Left lobe of liver (tissue), 2 donors: ENCODE measurements at places on chromosomes 12 and 14.

DNA sequence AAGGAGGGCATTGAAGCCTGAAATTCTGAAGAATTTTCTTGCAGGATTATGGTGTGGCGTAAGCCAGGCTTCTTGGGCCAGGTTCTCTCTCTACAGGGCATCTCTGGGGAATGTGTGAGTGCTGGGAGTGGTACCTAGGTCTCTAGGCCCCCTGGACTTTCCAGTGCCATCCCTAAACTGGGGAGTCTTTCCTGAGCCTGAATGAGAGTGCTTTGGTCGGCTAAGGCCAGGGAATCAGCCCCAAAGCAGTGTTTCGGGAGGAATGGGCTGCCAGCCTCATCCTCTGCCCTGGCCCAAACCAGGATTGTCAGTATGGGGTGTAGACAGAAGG lies 93.9 kb downstream of the CALM1 start:
- no peak for DNase-seq

DNA sequence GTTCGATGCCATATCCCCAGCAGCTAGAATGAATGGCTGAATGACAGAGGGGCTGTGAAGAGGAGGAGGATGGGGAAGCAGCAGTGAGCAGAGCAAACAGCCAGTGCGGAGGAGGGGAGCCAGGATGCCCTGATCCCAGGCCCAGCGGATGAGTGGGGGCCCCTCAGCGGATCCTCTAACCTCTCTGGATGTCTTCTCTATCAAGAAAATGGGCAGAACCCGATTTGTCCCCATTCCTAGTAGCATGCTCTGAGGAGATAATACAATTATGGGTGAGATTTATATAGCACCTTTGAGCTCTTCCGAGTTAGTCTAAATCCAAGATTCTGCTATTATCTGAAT lies 30.0 kb upstream of the RPLP0 start:
- DNase-seq: no peak

- peak; percentile 64 for DNase-seq
These were observed 182.0 kb downstream of the DAD1 start for GRCh38 chr14:22407033-22407432.

GRCh38 chr14:26594148-26594547 lies 3.7 kb downstream of the NOVA1 start:
- DNase-seq: no peak

DNA sequence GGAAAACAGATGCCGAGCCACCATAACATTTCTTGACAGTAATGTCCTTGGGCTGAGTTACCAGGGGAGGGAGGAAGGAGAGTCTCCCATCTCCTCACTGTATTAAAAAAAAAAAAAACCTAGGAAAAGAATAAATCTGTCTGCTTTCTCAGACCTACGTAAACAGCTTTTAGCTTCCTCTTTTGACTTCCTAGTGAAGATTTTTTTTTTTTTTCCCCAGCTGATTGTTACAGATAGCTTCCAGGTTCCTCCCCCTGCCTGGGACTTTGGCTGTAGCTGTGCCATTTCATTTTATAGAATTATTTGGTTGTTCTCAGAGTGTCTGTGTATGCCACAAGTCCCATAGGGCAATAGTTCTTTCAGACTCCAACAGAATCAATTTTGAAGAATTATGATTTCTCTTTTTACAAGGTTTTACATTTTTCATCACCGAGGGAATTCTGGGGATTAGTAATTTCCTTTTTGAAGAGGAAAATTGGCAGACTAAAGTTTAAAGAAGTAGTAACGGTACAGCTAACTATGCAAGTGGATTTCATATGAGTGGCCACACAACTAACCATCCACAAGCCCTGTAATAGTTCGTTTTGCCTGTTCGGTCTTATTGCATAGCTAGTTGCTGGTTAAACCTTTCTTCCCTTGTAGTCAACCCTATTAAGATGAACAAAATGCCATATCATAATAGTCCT lies 23.1 kb upstream of the GNS start:
- no peak for DNase-seq

- DNase-seq: no peak
These were observed 47.8 kb downstream of the MYRFL start for GRCh38 chr12:69872804-69873203.

DNA sequence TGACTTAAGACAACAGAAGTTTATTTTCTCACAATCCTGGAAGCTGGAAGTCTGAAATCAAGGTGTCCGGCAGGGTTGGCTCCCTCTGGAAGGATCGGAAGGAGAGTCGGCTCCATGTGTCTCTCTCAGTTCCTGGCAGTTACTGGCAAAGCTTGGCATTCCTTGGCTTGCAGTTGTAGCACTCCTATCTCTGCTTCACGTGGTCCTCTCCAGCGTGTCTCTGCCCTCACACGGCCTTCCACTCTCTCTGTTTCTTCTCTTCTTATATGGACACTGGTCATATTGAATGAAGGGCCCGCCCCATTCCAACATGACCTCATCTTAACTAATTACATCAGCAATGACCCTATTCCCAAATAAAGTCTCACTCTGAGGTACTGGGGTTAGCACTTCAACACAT lies 60.1 kb upstream of the TUNAR start:
- DNase-seq: no peak

- no peak for DNase-seq
These were observed 373.1 kb upstream of the DDHD1 start for GRCh38 chr14:53526200-53526599.

DNA sequence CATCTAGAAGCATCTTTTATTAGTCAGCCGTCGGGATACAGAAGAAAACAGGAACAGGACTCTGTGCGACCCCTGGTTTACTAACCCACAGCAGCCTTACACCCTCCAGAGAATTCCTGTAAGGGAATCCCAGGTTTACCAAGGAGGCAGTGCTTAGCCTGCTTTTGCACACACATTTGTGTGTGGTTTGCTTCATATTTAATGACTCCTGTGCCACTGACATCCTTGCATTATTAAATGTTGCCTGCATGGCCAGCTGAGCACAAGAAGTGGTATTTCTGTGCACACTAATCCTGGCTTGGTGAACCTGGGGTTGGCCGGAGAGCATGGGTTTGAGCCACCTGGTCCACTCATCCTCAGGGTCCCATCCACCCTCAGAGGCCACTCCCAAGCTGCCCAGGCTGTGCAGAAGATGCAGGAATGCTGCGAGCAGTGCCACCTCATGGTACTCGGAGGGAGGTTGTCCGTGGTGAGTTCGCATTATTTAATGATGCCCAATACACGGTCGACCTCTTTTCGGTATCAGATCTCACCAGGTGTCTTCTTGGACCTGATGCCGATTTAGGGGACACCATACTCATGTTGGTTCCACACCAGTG lies 152.4 kb upstream of the RTL1 start:
- DNase-seq: no peak

GRCh38 chr12:86286119-86286518 lies 29.9 kb upstream of the MGAT4C start:
- no peak for DNase-seq

DNA sequence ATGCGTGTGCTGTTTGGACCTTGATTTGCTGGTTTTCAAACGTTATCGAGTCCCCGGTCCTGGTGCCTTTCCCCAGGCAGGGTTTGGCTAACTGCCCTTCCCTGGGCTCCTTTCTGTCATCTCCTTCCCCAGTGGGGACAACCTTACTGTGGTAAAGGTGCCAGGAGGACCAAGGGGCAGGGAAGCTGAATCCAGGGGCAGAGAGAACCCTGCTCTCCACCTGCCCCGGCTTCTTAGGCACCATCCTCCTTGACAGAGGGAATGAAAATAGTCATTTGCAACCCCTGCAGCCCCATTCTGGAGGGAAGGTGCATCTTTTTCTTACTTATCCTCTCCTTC lies 5.0 kb downstream of the CEBPE start:
- DNase-seq: no peak

GRCh38 chr14:61438497-61438859 lies 117.1 kb downstream of the PRKCH start:
- DNase-seq: no peak

DNA sequence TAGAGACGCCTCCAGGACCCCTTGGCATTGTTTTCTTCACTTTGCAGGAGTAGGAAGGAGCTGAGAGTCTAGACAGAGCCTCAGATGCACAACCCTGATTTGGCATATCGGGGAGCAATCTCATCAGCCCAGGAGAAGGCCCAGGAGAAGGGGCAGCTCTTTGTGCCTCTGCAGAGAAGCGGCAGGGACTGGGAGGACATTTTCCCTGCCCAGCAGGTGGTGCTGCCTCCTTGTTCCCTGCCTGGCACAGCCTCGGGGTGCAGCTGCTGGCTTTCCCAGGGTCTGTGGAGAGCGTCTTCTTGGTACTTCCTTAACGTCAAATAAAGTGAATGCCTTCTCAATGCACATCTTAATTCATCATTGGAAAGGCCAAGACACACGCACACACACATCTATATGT lies 419.5 kb downstream of the TMEM121 start:
- DNase-seq: no peak

- DNase-seq: no peak
These were observed 2.3 kb upstream of the PTPRB start for GRCh38 chr12:70639535-70639934.

DNA sequence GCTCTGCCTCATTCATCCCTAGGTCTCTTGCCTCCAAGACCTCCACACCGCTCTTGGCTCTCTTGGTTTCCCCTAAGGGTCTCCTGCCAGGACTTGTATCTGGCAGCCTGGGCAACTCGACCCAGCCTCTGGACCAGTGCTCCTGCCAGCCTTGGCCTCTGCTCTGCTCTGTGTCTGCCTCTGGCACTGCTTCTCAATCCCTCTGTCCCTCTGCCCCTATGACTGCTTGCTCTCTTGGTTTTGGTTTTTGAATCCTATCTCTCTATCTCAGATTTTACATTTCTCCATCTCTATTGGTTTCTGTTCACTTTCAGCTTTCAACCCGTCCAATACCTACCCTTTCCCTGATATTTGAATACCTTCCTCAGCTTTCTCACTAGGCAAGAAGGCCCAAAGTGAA lies 6.3 kb downstream of the ITGA5 start:
- DNase-seq: peak; percentile 75

DNA sequence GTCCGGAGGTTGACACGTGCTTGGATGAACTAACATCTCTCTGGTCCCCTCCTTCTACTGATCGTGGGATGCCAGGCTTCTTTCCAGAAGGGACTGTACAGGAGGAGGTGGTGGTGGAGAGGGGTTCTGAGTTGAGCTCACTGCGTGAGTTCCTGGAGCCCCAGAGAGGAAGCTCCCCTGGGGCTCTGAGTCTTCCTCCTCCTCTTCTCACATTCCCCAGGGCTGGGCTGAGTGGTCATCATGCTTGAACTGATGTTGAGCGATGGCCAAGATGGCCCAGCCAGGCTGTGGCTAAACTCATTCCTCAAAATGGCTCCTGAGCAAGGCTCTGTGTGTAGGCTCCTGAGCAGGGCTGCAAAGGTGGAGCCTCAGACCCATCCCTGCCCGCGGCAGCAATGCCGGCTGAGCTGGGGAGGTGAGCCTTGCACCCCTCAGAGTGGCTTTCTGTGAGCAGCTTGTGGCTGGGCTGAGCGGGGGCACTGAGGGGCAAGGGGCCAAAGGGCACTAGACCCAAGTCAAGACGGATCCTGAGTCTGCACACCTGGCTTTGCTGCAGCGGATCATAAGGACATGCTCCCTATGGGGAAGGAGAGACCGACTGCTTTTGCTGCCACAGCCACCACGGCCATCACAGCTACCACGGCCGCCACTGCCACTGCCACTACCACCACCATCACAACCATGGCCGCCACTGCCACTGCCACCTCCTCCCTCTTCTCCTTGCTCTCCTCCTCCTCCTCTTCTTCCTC lies 35.4 kb downstream of the MEG3 start:
- DNase-seq: no peak

DNA sequence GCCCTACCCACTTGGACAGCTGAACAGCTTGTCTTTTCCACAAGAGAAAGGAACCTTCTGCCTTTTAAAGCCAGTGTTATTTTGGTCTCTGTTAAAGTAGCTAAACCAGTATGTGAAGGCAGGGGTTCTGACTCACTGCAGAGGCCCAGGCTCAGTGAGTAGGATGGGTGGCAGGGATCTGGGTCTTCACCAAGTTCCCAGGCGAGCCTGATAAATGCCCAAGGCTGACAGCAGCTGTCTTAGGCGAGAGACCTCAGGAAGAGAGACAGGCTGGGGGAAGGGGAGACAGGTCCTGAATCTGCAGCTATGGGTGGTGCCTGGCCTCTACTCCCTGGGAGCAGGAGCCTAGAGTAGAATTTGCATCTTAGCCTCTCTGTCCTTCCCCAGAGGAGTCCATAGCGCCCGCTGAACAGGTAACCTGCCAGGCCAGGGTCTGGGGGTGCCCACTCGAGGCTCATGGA lies 18.1 kb upstream of the KIF26A start:
- no peak for DNase-seq

- DNase-seq: no peak
These were observed 8.5 kb downstream of the CFAP54 start for GRCh38 chr12:96497855-96498254.

DNA sequence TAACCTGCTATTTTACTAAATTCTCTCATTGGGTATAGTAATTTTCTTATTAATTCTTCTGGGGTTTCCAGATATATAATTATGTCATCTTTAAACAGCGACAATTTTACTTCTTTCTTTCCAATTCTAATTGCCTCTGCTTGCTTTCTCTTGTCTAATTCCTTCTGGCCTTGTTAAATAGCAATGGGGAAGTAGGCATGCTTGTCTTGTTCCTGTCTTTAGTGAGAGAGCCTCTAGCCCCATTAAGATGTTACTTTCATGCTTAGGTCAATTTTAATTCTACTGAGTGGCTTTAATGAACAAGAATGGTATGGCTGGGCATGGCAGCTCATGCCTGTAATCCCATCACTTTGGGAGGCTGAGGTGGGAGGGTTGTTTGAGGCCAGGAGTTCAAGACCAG lies 31.7 kb downstream of the LRTM2 start:
- peak; percentile 8 for DNase-seq

DNA sequence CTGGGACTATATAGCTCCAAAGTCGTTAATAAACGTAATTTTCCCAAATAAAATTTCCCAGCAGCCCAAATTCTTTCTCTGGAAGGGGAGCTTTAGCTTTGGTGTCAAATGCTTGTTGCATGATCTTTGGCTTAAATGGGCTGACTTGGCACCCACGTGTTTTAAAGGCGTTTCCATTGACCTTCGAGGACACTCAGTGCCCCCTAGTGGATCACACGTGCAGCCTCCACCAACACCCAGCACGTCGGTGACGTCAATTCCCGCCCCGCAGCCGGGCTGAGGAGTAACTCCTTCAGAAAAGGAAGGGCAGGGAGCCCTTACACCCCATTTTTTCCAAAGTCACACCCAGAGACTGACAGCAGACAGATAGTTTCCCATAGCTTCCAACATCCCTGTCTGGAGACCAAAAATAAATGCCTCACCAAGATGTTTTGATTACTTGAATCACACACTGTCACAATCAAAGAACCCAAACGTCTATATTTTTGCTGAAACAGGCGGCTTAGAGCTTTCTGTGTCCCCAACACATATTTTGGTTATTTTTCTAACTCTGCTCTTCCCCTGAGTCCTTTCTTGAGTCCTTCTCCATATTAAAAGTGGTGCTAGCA lies 707.9 kb downstream of the AACS start:
- DNase-seq: no peak

GRCh38 chr14:61470261-61470960 lies 149.0 kb downstream of the PRKCH start:
- DNase-seq: no peak

DNA sequence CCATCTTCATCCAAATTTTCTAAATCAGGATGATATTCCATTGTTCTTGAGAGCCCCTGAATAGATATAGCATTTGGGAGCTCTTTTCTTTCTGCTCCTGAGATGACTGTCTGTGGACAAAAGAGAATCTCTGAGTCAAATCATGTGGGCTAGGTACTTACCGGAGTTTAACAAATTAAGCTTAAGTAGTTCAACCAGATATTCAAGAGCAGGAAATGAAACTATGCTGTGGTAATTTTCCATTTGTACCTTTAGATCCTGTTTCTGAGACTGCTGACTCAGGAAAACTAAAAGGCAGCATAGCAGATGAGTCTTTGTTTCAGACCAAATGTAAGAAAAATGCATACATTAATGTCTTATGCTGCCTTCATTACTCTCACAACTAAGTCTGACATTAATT lies at the start of gene CLEC7A:
CLEC7A (minus strand) TSS at position 158 of the 400 bp plus-strand sequence; CDS start at position 41, 117 bp downstream.
- DNase-seq: no peak

- no peak for DNase-seq
These were observed 33.0 kb downstream of the BEGAIN start for GRCh38 chr14:100554082-100554677.
